ENCODE measurements at places on chromosomes 1 and 21.
A peak's percentile ranks its signal among the peaks of the same experiment; 100 is the strongest.

DNA sequence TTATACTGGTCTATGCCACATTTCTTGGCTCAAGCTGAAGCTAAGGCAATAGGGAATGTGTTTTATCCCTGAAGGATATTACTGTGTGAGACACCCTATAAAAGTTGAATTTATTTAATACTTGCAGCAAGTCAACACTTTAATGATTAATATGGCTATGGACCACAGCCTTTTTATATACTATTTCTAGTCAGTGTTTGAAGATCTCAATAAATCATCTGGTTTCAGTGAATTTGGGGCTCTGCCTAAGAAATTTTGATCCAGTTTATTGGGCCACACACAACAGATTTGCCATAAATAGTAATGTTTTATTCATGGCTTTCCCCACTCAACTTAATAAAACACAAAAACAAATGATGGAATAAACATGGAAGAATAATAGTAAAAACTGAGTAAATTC lies 698.3 kb downstream of the ADGRL2 start:
- no peak for DNase-seq

- DNase-seq: peak; percentile 54
Observed at GRCh38 chr1:246753670-246754535, 29.7 kb downstream of the SCCPDH start.

DNA sequence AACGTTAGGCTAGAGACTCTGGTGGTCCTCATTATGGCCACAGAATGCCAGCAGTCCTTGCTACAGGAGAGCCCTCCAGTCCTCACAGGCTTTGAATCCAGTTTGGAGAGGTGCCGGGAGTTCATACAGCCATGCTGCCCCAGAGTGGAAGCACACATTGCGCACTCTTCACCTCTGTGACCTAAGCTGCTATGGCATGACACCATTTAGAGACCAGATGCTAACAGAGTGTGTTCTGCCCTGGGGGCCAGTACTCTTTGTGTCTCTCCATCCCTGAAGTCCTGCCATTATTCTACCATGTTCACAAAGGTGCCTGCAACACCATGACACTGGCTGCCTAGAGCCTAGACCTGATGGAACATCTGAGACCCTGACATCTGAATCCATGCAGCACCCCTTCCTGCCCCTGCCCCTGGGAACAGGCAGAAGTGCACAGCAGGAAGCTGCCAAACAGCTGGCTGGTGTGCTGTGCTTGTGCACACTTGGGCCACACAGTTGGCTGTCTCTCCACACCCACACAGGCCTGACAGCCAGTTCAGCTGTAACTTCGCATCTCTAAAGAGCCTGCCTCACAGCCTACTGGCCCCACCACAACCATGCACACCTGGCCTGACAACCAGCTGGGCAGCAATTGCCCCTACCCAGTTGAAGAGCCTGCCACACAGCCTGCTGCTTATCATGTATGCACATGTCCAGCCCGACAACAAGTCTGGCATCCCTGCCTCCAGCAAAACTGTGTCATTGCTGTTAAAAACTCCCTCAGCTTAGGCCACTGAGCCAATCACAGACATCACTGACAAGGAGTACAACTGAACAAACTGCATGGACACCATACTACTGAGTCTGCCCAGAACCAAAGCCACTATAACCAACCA lies 49.1 kb downstream of the MCOLN2 start:
- DNase-seq: no peak

- DNase-seq: no peak
Observed at GRCh38 chr1:165900576-165901380, 73.4 kb downstream of the UCK2 start.

DNA sequence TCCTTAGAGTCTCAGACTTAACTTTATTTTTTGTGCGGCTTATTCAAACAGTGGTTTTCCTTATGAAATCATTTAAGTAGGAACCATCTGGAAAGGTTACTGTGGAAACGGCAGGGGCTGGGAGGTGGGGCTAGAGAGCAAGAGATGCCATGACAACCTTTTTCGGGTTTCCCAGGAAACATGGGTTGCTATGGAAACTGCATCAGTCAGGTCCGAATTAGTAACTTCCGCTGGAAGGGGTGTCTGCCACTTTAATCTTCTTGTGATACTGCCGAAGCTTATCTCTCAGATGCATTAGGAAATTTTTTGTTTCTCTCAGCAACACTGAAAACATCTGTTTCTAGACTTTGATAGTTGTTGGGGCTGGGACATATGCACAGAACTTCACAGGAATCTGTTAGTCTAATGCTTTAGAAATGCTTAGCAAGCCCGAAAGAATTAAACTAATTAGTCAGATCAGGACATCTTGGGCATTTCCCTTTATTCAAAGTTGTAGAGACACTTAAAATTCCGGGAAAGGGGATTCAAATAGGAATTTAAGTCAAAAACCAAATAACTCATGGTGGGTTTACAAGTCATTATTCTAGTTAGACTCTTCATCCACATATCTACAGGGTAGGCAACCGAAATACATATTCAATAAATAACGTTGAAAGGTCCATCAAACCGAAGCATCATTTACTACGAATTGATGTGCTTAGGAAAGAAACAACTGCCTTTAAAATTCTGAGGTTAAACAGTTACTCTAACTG lies 2.6 kb downstream of the KCNA3 start:
- DNase-seq: no peak

GRCh38 chr1:71774705-71775104 lies 507.6 kb downstream of the NEGR1 start:
- DNase-seq: no peak

GRCh38 chr1:223011505-223011856 lies 131.6 kb downstream of the TLR5 start:
- no peak for DNase-seq
